ENCODE measurements at places on chromosomes 3 and 15.

DNA sequence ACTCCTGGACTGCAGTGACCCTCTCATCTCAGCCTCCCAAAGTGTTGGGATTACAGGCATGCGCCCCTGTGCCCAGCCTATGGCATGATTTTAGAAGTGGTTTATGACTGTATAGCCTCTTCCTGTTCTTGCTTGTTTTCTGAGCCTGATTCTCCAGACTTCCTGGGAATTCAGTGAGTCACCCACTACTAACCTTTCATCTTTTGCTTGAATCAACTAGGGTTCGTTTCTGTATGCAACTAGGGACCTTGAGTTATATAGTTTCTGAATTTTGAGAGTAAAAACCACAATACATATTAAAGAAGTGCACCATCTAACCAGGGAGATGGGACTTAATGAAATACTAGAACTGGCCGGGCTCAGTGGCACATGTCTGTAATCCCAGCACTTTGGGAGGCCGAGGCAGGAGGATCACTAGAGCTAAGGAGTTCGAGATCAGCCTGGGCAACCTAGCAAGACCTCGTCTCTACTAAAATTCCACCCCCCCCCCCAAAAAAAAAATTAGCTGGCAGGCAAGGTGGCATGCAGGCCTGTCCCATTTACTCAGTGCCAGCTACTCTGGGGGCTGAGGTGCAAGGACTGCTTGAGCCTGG is 76.0 kb downstream of the ZNF609 start:
- DNase-seq, result no peak

DNA sequence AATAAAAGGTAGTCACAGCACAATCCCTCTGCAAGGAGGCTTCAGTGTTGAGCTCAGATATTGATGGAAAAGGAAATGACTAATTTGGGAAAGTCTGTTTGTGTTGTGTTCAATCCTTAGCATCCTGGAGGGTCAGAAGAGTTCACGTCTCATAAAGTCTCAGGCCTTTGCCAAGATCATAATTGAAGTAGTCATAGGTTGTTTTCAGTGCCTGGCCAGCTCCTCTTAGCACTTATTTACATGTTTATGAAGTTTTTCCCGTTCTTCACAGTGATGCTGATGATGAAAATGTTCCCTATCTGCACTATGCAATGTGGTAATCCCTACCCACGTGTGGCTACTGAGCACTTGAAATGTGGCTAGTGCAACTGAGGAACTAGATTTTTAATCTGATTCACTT is 61.6 kb upstream of the TGFBR2 start:
- DNase-seq, result no peak

DNA sequence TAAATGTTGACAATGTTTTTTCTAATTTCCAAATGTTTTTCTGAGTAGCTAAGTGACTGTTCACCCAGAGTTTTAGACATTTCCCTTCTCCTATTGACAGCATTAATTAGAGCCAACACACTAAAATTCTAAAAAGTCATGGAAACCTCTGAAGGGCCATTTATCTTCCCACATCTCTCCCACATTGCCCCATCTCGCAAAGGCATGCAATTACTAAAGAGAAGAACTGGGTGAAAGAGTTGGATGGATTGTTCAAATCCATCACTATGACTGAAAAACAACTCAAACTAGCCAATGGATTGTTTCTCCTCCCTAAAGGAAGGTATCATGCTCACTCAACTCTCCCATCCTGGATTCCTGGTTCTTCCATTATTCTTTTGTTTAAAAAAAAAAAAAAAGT is 30.0 kb upstream of the PHLDB2 start:
- no peak for DNase-seq

GRCh38 chr3:150050510-150050909 is 79.8 kb upstream of the PFN2 start:
- no peak for DNase-seq

DNA sequence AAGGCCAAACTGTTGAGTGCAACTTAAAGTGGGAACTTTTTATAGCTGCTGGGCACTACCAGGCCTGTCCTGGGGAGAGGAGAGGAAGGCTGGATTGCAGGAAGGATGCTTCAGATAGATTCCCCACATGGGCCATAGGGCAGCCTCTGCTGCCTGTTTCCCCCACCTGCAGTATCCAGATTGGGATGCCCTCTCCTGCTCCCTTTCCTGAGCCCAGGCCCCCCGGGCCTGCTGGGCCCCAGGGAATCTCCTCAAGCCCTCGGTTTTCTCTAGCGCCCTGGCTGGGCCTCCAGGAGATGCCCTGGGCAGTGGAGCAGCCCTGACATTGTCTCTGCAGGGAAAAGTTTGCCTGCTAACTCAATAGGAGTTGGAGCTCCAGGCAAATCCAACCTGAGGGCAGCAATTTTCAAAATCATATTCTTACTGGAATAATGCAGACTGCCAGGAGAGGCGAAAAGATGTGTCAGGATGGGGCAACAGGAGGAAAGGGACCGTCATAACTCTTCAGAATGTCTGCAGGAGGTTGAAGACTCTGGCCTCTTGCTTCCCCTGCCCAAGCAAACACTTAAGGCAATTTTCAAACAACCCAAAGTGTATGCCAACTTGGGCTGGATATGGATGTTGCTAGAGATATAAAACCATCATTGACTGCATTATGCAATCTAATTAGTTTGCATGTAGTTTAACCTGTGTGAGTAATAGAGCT is 4.4 kb downstream of the NR2F2 start:
- no peak for DNase-seq

GRCh38 chr3:111035316-111035715 is 36.3 kb upstream of the NECTIN3 start:
- DNase-seq, result no peak

GRCh38 chr3:63910001-63910400 is 2.2 kb downstream of the SCAANT1 start:
- DNase-seq, result no peak

GRCh38 chr15:88989578-88989977 is 76.4 kb upstream of the MFGE8 start:
- no peak for DNase-seq

DNA sequence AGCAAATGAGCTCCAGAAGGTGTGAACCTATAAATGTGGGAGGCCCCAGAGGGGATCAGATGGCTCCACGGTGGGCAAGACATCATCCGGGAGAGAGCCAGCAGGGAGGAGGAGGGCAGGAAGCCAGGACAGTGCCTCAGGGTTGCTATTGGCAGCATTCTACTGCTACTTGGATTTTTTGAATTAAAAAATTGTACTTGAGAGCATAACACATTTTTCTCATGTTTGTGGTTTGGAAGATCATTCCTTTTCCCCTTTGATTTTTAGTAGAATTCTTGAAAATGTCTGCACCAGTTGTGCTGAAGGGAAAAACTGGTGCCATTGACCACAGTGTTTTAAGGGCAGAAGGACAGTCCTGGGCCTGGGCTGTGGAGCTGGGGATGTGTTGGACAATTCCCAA is 59.2 kb downstream of the LYZL4 start:
- no peak for DNase-seq

DNA sequence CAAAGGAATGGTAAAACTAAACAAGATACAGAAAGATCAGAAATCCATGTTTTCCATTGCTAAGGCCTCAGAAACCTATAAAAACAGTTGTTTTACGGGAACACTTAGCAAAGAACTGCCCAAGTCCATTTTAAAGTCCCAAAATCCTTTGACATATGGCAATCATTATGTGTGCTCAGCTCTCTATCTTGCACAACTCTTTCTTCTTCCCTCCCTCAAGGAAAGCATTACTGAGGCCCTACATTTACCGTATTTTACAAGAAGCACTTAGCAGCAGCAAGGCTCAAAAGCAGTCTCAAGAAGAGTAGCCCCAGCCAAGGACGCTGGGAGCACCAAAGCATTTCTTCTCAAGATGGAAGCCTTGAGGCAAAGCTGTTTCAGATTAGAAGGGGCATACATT is 169.6 kb upstream of the LRTM1 start:
- no peak for DNase-seq

DNA sequence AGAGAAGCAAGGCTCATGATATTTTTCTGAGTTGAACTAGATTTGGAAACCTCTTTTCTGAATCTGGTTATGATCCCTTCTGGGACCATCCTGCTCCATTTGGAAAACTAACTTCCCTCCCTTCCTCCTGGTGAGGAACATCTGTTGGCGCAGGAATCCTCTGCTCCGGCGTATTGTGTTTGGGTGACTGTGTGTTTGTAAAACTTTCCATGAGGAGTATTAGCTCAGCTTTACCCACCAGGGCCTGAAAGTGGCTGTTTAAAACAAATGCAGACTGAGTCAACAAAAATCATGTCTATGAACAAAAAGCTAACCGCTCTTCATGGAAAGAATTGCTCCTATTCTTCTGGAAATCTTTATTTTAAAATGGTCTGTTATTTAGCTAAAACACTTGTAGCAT is 17.7 kb downstream of the STARD9 start:
- no peak for DNase-seq

DNA sequence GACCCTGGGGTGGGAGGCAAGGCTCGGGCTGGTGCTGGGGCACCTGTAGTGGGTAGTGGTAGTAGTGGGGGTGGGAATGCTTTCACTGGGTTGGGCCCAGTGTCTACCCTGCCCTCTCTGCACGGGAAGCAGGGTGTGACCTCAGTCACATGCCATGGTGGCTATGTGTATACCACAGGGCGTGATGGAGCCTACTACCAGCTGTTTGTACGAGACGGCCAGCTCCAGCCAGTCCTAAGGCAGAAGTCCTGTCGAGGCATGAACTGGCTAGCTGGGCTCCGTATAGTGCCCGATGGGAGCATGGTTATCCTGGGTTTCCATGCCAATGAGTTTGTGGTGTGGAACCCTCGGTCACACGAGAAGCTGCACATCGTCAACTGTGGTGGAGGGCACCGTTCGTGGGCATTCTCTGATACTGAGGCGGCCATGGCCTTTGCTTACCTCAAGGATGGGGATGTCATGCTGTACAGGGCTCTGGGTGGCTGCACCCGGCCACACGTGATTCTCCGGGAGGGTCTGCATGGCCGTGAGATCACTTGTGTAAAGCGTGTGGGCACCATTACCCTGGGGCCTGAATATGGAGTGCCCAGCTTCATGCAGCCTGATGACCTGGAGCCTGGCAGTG is 5.2 kb downstream of the DALRD3 start:
- no peak for DNase-seq

DNA sequence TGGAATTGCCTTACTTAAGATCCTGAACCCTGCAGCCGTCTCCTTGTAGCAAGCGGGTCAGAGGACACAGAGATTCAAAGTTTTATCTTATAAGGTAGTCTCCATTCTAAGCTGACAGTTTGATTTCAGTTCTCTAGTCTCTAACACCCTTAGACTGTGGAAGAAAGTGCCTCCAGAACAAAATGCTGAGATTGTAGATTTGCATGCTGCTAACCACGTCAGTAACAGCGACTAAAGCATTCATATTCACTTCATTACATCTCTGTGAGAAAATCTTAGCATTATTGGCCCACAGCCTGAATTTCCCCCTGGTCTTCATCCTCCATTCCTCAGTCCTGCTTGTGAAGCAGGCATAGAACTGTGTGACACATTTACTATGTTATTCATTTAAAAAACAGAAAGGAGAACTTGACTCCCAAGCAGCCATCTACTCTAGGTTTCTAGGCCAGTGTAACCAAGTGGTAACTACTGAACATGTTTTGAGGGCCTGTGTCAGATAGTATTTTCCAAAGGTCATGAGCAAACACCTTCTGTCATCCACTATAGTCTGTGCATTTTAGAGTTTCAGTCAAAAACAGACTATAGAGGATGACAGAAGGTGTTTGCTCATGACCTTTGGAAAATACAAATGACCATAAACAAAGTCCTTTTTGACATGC is 27.4 kb downstream of the ARIH2 start:
- no peak for DNase-seq

DNA sequence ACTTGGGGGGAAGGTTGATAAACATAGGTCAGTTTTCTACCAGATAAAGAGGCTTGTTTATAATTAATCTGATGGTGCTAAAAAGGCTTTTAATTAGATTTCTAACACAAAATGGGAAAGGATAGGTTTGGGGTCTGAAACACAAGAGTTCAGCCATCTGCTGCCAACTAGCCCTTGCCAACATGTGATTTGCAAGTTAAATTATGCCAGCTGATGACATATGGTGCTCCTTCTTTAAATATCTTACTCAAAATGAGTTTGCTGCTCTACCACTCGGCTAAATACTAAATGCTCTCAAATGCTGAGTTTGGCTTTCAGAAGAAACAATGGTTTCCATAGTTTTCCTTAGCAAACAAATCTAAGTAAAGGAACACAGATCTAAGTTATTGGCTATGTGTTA is 557.8 kb upstream of the CCDC54 start:
- no peak for DNase-seq

DNA sequence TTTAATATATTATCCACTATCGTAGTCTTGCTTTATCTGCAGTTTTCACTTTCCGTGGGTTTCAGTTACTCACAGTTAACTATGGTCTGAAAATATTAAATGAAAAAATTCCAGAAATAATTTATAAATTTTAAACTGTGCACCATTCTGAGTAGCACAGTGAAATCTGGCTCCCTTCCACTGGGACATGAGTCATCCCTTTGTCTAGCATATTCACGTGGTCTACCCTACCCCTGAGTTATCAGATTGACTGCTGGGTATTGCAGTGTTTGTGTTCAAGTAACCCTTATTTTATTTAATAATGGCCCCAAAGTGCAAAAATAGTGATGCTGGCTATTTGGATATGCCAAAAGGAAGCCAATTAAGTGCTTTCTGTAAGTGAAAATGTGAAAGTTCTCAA is 539.5 kb upstream of the AGTR1 start:
- no peak for DNase-seq

GRCh38 chr15:23866832-23867231 is 179.7 kb upstream of the NDN start:
- DNase-seq, result no peak

DNA sequence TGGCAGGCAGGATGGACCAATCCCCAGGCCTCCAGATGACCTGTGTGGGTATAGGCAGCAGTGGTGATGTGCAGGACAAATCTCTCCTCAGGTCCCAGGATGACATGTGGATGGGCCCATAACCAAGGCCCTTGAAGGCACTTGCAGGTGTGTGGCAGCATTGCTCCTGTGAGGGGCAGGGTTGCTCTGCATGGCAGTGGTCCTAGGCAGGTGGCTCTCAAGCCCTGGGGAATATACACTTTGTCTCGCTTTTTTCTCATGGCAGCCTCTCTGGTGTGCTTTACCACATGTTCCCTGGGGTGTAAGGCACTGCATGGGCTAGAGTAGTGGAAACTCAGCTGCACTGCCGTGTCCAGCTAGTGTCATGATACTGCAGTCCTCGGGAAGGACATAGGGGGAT is 503.6 kb downstream of the UNC13C start:
- DNase-seq, result no peak

GRCh38 chr3:80785475-80785874 is 976.0 kb downstream of the GBE1 start:
- no peak for DNase-seq

GRCh38 chr15:37823601-37824275 is 110.7 kb upstream of the TMCO5A start:
- DNase-seq, result no peak

Measured in T follicular helper cell (primary cell).